ENCODE measurements at places on chromosomes 1 and 21.

DNA sequence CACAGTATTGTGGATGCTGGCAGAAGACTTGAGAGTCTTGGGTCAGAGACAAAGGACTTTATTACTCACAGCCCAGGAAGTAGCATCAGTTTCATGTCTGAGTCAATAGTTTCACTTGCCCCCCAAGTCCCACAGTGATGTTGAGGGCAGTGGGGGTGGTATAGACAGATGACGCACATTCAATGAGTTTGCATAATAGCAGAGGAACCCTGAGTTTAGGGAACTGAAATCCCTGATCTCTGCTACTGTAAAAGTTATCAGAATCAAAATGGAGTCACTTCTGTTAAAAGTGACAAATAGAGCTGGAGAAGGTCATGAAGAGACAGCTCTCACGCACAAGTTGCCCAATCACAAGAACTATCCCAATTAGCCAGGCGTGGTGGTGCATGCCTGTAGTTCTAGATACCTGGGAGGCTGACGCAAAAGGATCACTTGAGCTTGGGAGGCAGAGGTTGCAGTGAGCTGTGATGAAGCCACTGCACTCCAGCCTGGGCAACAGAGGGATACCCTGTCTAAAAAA is 11.5 kb upstream of the HCRTR1 start:
- DNase-seq = no peak

DNA sequence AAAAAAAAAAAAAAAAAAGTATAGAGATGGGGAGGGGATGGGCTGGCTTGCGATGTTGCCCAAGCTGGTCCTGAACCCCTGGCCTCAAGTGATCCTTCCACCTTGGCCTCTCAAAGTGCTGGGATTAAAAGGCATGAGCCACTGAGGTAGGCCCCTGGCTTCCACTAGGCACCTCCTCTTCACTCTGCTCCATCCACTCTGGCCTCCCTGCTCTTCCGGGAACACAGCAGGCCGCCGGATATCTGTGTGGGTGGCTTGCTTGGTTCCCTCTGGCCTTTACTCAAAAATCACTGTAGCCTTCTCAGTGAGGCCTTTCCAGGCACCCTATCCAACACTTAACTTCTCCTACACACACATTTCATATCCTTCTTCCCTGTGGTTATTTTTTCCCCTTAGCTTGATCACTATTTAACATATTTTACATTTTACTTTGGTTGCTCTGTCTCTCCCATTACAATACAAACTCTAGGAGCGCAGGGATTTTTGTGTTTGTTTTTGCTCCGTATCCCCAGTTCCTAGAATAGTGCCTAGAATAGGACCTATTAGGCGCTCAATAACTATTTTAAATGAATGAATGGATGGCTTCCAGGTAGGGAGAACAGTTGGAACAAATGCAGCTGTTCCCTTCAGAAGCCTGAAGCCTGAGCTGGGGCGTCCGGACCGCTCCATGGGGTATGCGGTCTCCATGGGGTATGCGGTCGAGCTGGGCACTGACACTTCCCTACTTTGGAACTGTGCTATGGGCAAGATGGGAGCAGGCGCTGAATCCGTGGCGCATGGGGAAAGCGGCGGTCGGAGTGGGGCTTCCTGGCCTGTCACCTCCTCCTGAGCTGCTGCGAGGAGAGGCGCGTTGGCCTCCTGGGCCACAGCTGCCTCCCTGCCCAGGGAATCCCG is 46.7 kb downstream of the H3-3A start:
- peak; percentile 51 for DNase-seq

DNA sequence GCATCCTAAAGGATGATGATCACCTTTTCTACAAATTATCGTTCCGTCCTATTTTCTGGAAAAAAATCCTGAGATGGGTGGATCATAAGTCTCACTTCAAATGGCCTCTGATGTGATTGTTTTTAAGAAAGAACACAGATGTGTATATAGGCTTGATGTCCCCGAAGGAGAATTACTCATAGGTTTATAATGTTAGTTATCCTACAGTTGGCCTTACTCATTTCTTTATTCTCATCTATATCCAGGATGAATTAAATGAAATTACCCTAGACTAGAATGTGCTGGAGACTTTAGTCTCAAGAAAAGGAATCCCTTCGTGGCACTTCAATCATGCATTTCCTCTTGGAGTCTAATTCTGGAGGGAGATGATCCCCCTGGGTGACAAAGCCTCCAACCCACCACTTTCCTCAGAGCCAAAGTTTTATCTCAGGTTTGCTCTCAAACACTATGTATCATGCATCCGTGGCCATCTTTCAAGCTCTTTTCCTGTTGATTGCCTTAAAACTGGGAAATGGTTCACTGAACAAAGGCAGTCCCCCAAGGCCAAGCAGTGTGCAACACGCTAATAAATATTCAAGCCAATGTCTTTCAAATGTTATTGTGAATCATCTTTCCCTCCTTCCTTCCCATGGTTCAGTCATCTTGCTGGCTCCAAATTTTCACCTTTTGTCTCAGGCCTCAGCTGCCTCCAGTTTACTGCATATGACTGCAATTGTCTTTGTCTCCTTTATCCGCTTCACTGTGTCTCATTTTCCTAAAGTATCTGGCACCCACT is 32.5 kb upstream of the SMYD2 start:
- no peak for DNase-seq

DNA sequence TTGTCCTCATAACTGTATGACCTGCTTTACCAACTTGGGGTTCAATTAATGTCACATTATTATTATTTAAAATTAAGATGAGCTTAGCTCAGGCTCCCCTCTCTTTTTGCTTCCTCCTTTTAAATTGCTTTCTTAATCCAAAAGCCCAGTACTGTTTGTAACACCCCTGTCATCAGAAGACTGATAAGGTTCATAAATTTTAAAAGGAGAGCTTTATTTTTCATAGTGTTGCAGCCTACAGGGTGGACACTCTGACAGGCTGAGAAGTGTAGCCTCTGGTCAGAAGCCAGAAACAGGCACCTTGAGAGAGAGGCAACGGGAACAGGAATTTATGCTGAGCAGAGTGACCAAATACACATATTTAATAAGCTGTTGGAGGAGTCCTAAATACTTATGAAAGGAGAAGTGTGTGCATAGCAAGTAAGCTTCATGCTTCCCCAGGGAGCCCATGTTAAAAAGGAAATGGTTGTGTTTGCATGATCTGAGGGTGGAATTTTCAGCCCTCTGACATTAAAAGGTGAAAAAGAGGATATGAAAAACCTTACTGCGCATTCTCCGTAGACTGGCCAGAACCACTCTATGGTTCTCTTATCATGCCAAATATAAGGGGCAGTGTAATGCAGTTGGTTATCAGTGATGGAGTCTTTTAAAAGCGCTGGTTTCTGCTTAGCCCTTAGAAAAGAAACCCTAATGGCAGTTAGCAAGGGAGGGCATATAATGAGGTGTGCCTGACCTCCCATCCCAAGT is 30.5 kb upstream of the FGGY start:
- no peak for DNase-seq

DNA sequence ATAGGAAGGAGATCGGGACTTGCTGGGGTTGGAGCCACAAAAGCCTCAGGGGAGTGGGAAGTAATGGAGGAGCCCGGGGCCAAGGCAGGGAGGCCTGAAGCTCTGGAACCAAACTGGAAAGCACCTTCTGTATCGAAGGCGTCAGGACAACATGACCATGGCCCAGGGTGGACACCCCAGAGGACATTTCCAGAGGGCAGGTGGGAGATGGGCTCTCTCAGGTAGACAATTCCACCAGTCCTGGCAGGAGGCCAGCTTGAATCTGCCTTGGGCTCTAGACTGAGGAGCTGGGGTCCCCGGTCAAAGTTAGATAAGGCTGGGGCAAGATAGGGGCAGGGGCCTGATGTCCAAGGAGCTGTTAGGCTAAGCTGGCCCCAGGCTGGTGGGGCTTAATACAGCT is 104.9 kb upstream of the EDN2 start:
- DNase-seq = no peak

GRCh38 chr1:22597301-22597965 is 34.1 kb downstream of the EPHA8 start:
- DNase-seq = no peak

- no peak for DNase-seq
These were observed 38.5 kb upstream of the EGLN1 start for GRCh38 chr1:231460614-231461013.

- DNase-seq = no peak
These were observed 569.1 kb downstream of the NPHP4 start for GRCh38 chr1:5423109-5423508.

DNA sequence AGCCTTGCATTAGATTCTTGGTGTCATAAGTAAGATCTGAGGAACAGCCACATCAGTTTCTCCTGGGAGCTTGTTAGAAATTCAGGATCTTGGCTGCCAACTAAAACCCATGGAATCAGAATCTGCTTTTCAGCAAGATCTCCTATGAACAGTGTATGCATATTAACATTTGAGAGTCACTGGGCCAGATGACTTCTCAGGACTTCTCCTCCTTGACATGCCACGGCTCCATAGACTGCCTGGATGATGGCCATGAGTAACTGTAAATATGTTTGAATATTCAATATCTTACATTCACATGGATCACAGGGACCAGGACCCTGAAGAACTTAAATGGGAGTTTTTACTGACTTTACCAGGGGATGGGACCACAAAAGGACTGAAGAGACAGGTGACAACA is 148.0 kb downstream of the HHAT start:
- DNase-seq = no peak

- no peak for DNase-seq
These were observed 51.7 kb downstream of the SH3GLB1 start for GRCh38 chr1:86756062-86756406.

DNA sequence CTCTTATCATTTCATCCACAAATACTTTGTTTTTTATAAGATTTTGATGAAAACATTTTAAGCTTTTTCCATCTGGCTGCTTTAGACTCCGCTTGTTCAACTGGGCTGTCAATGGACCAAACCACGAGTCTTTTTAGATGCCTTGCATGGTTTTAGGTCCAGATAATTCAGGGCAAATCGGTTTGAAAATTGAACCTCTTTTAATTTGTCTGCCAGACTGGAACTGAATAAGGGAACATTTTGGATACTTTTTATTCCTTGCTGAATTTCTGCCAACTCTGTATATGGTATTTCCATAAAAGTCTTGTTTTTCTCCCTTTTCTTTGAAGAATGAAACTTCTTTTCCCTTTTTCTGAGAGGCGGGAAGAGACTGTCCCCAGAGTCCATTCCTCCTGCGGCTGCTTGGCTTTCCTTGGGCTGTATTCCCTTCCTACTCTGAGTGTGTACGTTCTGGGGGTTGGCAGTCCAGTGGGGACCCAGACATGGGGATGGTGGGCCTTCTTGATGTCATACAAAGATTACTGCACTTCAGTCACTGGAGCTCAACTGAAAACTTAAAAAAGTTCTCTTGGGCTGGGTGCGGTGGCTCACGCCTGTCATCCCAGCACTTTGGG is 46.5 kb upstream of the CNN3 start:
- no peak for DNase-seq

GRCh38 chr1:78370779-78371482 is 119.8 kb upstream of the PTGFR start:
- no peak for DNase-seq

GRCh38 chr1:90434460-90434859 is 282.6 kb downstream of the BARHL2 start:
- no peak for DNase-seq

GRCh38 chr1:29269382-29269781 is 33.1 kb downstream of the PTPRU start:
- peak; percentile 73 for DNase-seq

- no peak for DNase-seq
These were observed 73.6 kb upstream of the COG2 start for GRCh38 chr1:230568676-230569075.

- no peak for DNase-seq
These were observed 525.3 kb upstream of the DAB1 start for GRCh38 chr1:57949168-57949567.

DNA sequence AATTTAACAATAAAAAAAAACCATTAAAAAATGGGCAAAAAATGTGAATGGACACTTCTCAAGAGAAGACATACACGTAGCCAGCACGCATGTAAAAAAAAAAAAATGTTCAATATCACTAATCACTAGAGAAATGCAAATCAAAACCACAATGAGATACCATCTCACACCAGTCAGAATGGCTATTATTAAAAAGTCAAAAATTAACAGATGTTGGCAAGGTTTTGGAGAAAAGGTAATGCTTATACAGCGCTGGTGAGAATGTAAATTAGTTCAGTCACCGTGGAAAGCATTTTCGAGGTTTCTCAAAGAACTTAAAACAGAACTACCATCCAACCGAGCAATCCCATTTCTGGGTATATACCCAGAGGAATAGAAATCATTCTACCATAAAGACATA is 1091.5 kb upstream of the B3GALT2 start:
- DNase-seq = no peak

DNA sequence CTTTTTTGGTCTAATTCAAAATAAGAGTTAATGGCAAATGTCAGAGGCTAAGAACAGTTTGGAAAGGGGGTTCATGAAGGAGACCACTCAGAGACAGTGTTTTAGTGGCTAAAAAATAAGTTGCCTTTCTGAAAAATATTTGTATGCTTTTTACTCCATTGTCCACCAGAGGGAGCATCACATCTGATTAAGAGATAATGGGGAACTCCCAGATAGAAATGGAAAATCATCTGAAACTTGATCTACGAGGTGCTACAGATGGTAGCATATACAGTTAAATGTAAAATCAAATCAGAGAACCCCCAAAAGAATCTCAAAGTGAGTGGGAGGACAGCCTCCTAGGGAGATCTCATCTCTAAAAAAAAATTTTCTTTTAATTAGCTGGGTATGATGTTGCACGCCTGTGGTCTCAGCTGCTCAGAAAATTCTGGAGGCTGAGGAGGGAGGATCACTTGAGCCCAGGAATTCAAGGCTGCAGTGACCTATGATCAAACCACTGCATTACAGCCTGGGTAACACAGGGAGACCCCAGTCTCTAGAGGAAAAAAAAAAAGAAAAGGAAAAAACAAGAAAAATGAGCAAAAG is 9.7 kb downstream of the SMYD3 start:
- DNase-seq = no peak

- no peak for DNase-seq
These were observed 89.1 kb downstream of the MAN1C1 start for GRCh38 chr1:25705699-25706098.

- no peak for DNase-seq
These were observed 718.8 kb upstream of the TMPRSS15 start for GRCh38 chr21:19122356-19122755.

- no peak for DNase-seq
These were observed 19.3 kb upstream of the RUNX3 start for GRCh38 chr1:24949331-24949881.

GRCh38 chr1:214638997-214639396 is 36.0 kb downstream of the CENPF start:
- DNase-seq = no peak

DNA sequence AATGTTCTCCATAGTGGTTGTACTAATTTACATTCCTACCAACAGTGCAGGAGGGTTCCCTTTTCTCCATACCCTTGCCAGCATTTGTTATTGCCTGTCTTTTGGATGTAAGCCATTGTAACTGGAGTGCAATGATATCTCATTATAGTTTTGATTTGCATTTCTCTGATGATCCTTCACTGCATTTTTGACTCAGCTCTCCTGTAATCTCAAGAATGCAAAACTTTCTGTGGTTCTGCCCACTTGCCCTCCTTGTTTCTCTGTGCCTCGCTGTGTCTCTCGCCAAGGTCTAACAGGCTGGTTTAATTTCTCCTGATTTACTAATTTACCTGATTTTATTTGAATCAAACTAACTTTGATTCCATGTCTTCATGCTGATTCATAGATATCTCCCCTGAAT is 407.9 kb downstream of the ZP4 start:
- no peak for DNase-seq

Measured in left hindlimb (tissue), 1 donor.